Neuronal stem cell (in vitro differentiated cells): ENCODE measurements at places on chromosomes 7 and 10.
A peak's percentile ranks its signal among the peaks of the same experiment; 100 is the strongest.

GRCh38 chr7:149498811-149499210 is 1.2 kb upstream of the ZNF746 start:
- no peak overlapping the region for H3K27ac ChIP-seq
- no peak overlapping the region for H3K4me3 ChIP-seq
- peaks cover 4% of the 10 kb centered on the region for H3K4me1 ChIP-seq
- H3K36me3 ChIP-seq, result no peaks in the 10 kb centered on the region
- DNase-seq, result no peak

GRCh38 chr7:84237533-84238173 is 43.1 kb upstream of the SEMA3A start:
- DNase-seq, result no peak
- no peaks in the 10 kb centered on the region for H3K36me3 ChIP-seq
- H3K27ac ChIP-seq, result no peak overlapping the region
- H3K4me1 ChIP-seq, result no peaks in the 10 kb centered on the region
- H3K27me3 ChIP-seq, result no peaks in the 10 kb centered on the region
- no peak overlapping the region for H3K4me3 ChIP-seq

DNA sequence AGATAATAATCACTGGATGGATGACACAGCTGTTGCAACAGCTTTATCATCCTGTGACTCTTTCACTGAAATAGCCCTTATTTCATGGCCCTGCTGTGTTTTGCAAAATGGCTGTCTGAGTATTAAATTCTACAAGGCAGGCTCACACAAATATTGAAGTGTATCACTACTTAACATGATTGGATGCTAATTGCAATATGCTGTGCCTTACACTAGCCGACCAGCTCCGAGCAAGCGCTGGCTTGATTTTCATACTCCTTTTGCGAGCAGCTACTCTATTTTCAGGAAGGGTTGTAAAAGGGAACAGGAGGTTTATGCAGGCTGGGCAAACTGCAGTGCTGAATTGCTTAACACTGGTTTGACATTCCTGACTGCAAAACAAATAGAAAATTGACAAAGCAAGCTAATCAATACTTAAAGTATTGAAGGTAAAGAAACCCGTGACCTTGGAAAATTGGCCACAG is 121.6 kb downstream of the CACNB2 start:
- no peak overlapping the region for H3K27ac ChIP-seq
- no peaks in the 10 kb centered on the region for H3K36me3 ChIP-seq
- no peak overlapping the region for H3K4me3 ChIP-seq
- H3K27me3 ChIP-seq, result no peaks in the 10 kb centered on the region
- H3K4me1 ChIP-seq, result peaks cover 3% of the 10 kb centered on the region

GRCh38 chr7:259751-260405 is 30.1 kb upstream of the FOXL3 start:
- no peak for DNase-seq
- peak overlapping the region; percentile 48 for H3K4me3 ChIP-seq
- H3K4me1 ChIP-seq, result no peaks in the 10 kb centered on the region
- H3K27ac ChIP-seq, result no peak overlapping the region
- H3K27me3 ChIP-seq, result no peaks in the 10 kb centered on the region

DNA sequence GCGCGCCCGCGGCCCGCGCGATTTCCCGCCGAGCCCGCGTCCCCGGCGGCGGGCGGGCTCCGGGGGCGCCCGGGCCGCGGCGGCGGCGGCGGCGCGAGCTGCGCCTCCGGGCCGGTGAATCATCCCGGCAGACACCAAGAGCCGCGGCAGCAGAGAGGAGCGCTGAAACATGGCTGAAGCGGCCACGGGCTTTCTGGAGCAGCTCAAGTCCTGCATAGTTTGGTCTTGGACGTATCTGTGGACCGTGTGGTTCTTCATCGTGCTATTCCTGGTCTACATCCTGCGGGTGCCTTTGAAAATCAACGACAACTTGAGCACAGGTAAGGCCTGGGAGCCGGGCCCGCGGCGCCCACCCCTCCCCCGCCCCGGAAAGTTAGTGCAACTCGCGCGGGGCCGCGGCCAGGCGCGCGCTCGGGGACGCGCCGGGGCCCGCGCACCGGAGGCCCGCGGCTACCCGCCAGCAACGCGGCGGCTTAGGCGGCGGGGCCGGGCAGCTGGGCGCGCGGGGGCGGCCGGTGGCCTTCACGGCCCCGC is at the start of gene ST7:
TSS of gene ST7 (plus strand) at position 130 of the 534 bp plus-strand sequence. CDS start at position 170, 40 bp downstream.
- peak within 1 kb of the TSS; percentile 93 for H3K27ac ChIP-seq
- peak; percentile 65 for DNase-seq
- H3K4me3 ChIP-seq, result peak within 1 kb of the TSS; percentile 96
- peaks cover 4% of the 10 kb centered on the region for H3K4me1 ChIP-seq
- H3K27me3 ChIP-seq, result no peaks in the 10 kb centered on the region
- H3K36me3 ChIP-seq, result no peaks in the 10 kb centered on the region

DNA sequence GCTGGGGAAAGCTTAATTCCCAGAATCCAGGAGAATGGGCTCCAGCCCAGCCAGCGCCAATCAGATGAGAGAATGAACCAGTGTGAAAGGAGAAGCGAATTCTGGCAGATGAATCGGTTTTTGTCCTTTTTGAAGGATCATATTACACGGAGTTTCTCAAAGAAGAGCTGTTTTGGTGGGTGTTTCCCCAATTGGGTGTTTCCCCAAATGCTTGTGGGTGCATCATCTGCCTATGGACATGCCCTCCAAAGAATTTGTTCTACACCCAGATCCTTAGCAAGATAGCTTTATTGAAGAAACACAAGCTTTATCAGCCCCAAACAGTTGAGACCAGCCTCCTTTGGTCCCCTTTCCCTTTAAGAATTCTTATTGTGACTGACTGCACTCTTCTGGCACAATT is 186.5 kb upstream of the GPR26 start:
- H3K36me3 ChIP-seq, result no peaks in the 10 kb centered on the region
- H3K27me3 ChIP-seq, result no peaks in the 10 kb centered on the region
- H3K4me3 ChIP-seq, result no peak overlapping the region
- no peak for DNase-seq
- H3K4me1 ChIP-seq, result no peaks in the 10 kb centered on the region

- DNase-seq, result no peak
- H3K36me3 ChIP-seq, result no peaks in the 10 kb centered on the region
- no peak overlapping the region for H3K27ac ChIP-seq
- H3K27me3 ChIP-seq, result no peaks in the 10 kb centered on the region
- H3K4me1 ChIP-seq, result peaks cover 2% of the 10 kb centered on the region
These were observed 281.6 kb downstream of the AGMO start for GRCh38 chr7:15280078-15280733.

DNA sequence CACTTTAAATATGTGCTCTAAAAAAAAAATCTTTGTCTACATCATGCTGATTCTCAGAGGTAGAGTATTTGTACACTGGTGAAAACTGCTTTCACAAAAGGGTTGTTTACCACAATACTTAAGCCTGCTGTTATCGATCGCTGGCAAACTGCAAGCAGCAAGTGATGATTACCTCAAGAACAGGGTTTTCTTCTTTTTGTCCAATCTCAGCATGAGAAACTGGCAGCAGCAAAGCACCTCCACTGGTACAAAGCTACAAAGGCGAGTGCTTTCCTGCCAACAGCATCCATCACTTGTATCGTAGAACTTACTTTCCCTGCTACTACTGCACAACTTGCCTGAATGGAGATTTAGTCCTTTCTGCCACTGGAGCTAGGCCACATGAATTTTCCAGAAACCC is 276.5 kb downstream of the DGKB start:
- H3K4me3 ChIP-seq, result no peak overlapping the region
- peaks cover 2% of the 10 kb centered on the region for H3K4me1 ChIP-seq
- no peaks in the 10 kb centered on the region for H3K27me3 ChIP-seq
- no peak overlapping the region for H3K27ac ChIP-seq

GRCh38 chr7:149281508-149282330 is 19.7 kb downstream of the ZNF783 start:
- H3K4me1 ChIP-seq, result peaks cover 1% of the 10 kb centered on the region
- H3K27me3 ChIP-seq, result no peaks in the 10 kb centered on the region
- no peak overlapping the region for H3K27ac ChIP-seq
- no peak overlapping the region for H3K4me3 ChIP-seq
- H3K36me3 ChIP-seq, result peaks cover 11% of the 10 kb centered on the region
- no peak for DNase-seq

DNA sequence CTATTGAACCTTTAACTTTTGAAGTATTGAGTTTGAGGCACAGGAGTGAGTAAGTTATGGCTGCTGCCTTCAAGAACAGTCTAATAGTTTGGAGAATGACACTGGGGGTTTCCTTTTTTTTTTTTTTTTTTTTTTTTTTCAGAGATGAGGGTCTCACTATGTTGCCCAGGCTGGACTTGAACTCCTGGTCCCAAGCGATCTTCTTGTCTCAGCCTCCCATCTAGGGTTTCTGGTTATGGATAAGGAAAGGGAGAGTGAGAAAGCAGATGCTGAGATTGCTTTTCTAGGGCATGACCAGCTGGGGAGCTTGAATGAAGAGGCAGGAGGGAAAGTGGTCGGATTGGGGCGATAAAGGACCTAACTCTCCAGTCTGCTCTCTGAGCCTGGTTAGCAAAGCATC is 59.9 kb upstream of the BTRC start:
- no peak overlapping the region for H3K27ac ChIP-seq
- H3K4me3 ChIP-seq, result no peak overlapping the region
- DNase-seq, result no peak

DNA sequence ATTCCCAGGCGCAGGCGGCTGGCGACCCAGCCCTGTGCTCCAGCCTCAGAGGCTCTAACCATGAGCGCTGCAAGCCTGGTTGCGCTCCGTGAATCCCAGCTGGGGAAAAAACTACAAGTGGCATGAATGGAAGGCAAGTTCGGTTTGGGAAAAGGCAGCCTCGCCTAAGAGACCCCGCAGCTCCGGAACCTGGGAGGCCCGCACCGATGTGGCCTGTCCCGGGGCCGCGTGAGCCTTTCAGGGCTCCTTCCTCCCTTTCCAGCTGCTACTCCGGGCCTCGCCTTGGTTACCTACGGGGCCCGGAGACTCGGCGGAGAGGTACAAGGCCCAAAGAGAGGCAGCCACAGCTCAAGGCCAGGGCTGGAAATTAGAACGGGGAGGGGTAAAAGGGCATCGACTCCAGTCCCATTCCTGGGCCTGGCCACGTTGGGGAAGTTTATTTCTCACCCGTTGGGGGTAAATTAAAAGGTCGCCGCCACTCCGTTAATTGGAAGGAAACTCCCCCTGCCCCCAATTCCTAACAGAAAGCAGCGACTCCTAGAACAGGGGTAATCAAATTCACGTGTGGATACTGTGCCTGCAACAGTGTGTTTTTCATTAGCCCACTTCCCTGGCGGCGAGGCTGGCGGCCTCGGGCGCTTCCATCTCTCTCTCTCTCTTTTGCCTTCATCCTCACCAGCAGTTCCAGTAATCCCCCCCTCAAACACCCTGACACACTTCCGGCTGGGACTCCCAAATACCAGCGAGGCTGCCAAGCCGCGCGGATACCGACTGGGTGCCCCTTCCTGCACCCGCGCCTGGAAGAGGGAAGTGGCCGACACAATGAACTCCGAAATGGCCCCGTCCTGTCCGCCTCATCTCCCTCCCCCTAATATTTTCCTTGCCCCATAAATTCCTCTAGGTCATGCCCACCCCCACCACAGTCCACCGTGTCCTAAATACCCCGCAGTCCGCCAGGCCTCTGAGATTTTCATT is 1.5 kb upstream of the HOXA9 start:
- no peaks in the 10 kb centered on the region for H3K36me3 ChIP-seq
- H3K4me1 ChIP-seq, result no peaks in the 10 kb centered on the region
- peaks cover 79% of the 10 kb centered on the region for H3K27me3 ChIP-seq
